Esophagus squamous epithelium (tissue), 5 donors: ENCODE measurements at places on chromosomes 12 and 14.

DNA sequence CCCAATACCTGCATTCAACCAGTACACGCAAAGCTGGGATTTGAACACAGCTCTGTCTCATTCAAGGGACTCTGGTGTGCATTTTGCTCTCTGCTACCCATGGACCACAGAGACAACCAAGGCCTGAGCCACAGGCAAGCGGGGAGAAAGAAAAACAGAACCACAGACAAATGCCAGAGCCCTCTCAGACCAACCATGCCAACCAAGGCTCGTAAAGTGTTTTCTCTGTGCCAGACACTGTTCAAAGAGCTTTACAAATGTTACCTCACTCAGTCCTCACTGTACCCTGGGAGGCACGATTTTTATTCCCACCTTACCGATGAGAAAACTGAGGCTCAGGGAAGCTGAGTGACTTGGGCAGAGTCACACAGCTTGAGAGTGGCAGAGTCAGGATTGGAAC is 32.4 kb upstream of the EML1 start:
- no peak for DNase-seq

GRCh38 chr12:12721176-12721751 is 4.1 kb downstream of the CDKN1B start:
- DNase-seq, result no peak

- DNase-seq, result no peak
Measured at GRCh38 chr12:55663391-55663790, 26.7 kb downstream of the OR10P1 start.

DNA sequence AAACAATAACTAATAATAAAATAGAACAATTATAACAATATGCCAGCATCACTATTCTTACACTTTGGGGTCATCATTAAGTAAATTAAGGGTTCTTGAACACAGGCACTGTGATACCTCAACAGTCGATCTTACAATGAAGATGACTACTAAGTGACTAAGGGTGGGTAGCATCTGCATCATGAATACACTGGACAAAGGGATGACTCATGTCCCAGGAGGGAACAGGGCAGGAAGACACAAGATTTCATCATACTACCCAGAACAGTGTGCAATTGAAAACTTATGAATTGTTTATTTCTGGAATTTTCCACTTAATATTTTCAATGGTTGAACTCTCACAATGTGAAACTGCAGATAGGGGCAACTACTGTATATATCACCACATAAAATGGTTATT is 19.7 kb downstream of the TSPAN19 start:
- no peak for DNase-seq

DNA sequence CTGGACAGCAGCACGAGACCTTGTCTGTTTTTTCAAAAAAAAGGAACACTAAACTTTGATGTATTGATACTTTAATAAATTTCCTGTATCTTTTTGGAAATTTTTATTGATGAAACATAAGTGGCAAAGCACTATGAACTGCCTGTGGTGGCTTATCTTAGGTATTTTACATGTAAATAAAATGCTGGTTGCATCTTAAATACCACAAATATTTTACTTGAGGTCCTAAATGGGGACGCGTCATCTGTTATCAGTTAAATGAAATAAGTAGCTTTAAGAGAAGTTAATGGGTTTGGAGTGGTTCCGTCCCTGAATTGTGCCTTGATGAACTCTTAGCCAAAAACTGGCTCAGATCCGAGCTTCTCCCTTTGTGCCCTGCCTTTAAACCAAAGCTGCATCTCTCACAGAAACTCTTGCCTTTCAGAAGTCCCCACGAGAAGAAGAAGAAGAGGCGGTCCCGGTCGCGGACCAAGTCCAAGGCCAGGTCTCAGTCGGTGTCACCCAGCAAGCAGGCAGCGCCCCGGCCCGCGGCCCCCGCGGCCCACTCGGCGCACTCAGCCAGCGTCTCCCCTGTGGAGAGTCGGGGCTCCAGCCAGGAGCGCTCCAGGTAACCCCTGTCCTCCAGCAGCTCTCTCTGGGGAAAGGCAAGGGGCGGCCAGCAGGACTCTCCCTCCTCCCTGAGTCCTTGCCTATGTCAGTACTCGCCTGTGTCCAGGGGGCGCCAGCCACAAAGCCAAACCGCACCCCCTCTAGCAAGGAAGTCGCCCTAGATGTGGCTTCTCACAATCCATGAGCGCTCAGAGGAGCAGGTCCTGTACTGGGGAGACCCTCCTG is 31.2 kb upstream of the MMP17 start:
- no peak for DNase-seq

GRCh38 chr14:31194661-31195060 is 12.9 kb downstream of the HECTD1 start:
- no peak for DNase-seq
